HFF-Myc (cell line): ENCODE measurements at places on chromosomes 1 and 21.

- no peak for DNase-seq
Measured at GRCh38 chr1:180611016-180611930, 20.5 kb upstream of the XPR1 start.

DNA sequence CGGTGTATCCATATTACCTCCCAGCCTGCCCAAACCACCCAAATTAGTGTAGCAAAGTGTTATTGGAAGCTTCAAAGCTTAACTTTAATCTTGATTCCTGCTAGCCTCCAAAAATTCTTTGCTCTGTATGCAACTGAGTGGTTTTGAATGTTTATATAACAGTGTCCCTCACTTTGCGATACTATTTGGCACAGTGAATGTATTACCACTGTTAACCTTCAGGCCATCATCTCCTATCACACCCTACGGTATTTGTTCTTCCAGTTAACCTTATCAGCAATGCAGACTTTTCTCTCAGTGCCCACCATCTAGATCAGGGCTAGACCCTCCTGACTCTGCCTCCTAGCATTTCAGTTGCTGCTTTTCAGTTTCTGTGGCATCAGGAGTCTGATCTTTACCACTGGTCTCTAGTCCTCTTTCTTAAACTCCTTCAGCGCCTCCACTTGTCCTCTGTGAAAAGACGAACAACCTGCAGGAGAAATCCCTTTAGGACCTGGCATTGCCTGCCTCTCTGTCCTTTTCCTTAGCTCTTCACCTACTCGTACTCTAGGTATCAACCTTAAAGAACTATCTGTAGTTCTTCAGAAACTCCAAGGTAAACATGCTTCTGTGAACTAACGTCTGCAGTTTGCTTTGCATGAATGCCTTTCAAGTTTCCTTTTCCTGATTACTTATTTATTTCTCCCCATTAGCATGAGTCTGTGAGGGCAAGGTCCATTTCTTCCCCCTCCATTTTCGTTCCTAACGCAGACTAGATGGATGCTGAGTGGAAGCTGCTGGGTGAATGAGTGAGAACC is 71.7 kb downstream of the SNX7 start:
- no peak for DNase-seq

GRCh38 chr1:119929643-119930315 is 33.5 kb upstream of the ADAM30 start:
- DNase-seq: no peak

DNA sequence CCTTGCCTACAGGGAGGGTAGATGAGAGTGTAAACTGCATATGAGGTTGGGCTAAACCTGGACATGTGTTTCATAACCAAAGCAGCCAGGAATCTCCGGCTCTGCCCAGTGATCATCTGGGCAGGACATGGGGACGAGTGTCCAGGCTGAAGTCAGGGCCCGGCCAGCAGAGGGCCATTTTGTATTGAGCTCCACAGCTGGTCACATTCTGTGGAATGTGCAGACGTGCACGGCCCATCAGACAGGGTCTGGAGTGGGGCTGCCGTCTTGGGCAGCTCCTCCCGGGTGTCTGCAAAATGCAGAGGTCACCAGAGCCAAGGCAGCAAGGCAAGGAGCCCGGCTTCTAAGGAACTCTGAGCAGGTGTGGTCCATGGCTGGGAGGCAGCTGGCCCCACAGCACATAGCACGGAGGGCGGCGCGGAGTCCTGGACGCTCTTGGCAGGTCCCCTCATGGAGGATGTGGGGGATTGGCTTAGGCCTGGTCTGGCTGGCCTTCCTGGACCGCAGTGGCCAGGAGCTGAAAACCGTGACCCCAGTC is 6.2 kb downstream of the LRRC3 start:
- no peak for DNase-seq

DNA sequence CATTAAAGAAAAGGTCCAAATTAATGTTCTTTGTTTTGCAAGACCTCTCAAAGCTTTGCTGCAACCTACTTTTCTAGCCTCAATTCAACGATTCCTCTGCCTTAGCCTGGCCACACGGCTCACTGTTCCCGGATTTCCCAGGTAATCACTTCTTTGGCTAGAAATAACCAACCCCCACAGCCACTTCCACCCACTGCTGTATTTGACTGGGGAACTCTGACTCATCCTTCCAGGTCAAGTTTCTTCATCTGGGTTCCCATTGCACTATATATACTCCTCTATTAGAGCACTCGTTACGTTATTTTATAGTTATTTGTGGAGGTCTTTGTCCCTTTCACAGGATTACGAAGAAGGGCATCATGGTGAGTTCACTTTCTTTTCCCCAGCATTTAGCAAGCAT is 185.9 kb downstream of the CACNA1E start:
- no peak for DNase-seq

DNA sequence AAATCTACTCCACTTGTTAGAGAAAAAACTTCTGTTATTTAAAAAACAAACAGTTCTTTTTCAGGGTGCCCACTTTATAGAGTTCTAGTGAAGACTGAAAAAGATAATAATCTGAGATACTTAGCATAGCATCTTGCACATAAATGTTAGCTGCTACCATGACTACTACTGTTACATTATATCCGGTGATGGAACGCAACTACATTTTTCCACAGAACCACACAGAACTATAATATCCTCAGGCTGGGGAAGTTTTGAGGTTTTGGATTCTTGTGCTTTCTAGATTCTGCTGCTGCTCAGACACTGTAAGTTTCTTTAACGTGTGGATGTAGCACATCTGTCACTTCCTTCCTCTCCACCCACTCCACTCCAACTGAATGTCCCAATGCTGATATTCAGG is 110.3 kb downstream of the PTPN14 start:
- DNase-seq: no peak

- DNase-seq: peak; percentile 11
Measured at GRCh38 chr1:117657031-117657430, 51.2 kb downstream of the TENT5C start.

- no peak for DNase-seq
Measured at GRCh38 chr1:38332649-38333310, 286.2 kb upstream of the POU3F1 start.

GRCh38 chr1:171850651-171851350 is 9.5 kb downstream of the DNM3 start:
- DNase-seq: no peak

DNA sequence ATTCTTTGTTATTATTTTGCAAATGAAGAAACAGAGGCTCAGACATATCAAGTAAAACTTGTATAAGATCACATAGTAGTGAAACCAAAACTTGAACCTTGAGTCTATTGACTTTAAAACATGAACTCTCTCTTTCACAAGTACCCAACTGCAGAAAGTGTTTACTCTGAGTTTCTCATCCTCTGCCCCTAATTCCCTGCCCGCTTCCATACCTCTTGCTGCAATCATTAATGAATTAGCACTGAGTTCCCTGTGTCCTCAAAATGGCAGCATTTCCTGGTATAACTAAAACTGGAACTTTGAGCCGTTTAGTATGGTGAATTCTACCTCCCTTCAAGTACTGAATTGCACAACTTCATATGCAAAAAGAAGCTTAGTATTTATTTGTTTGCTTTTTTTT is 147.7 kb upstream of the DNAH14 start:
- no peak for DNase-seq

GRCh38 chr1:21921100-21921875 is 15.8 kb downstream of the HSPG2 start:
- DNase-seq: no peak

- no peak for DNase-seq
Measured at GRCh38 chr1:8247811-8248436, 70.0 kb upstream of the SLC45A1 start.

DNA sequence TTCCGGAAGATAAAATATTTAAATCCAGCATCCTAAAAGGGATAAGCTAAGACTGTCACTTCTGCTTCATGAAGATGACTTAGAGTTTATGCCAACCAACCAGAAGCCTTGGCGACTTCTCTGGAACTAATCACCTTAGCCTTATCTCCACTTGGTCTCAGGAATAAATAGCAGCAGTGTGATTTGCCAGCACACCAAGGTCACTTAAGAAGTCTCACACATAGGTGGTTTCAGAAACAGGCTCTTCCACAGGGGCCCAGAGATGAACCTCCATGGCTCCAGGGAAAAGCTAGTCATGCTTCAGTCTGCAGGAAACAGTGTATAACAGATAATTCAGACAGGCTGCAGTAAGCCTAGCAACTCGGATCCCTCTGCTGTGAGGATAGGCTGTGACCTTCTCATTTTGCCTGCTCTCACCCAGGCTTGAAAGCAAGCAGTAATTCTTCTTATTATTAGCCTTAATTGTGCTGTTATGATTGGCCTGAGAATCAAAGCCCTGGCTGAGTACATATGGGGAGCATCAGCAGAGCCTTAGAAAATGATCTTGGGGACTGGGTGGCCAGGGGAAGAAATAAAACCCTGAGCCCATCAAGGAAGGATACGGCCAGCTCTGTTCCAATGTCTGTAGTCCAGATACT is 84.7 kb downstream of the WLS start:
- DNase-seq: no peak

DNA sequence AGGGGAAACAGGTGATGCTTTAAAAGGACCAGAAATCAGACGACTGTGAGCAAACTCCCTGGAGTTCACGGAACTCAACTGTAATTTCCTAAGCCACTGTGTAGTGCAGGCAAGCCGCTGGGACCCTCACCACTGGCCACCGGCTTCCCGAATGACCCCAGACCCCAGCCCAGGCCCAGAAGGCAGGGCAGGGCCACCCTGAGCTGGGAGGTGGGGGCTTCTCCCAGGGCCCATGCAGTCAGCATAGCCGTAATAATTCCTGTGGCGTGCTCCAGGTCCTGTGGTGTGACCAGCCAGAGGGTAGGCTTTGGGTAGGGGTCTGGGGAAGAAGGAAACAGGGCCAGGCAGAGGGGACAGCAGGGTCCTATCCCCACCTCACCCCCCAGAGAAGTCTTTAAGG is 3.5 kb upstream of the ARF1 start:
- no peak for DNase-seq

DNA sequence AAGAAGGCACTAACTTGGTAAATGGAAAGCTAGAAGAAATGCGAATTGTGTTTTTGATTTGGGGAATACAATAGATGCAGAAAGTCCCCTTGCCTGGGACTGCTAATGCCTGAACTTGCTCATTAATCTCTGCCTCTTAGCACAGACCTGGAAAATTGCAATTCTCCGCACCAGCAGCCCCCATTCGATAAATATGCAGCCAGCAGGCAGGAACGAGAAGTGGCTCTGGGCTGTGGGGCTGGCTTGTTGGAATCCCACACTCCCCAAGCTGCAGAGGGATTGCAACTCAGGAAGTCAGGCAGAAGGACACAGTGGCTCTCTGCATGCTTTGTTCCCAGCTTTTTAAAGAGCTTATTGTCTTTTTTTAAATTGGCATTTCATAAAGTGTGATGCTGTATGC is 51.3 kb downstream of the PCP4 start:
- no peak for DNase-seq

DNA sequence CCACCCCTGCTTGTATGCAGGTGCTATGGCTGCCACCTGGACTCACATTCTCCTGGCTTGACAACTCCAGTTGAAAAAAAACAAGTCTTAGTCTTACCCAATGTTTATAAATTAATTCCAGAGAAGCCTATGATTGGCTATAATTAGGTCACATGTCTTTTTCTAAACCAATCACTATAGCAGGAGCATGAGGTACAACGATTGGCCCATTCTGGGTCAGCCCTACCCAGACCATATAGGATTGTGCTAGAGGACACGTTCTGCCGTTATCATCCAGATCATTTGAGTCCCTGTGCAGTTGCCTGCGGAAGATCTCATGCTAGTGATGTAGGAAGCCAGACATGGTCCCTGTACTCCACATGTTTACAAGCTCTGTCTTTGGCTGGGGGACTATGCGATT is 41.9 kb upstream of the PARP1 start:
- DNase-seq: no peak

DNA sequence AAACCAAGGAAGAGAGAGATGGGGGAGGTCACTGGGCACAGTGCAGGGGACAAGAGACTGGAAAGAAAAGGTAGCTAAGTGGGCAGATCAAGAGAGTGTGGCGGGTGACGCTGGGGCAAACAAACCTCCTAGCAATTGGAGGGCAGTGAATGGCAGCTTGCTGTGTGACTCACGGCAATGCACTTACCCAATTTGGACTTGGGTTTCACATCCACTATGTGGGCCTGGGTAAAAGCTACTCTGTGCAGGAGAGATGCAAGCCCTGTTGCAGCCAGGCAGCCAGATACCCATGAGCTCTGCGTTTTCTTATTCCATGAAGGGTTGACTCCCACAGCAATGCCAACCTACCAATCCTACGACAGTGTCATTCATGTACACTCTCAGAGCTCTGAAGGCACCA is 9.5 kb downstream of the PLXNA2 start:
- no peak for DNase-seq

- DNase-seq: no peak
Measured at GRCh38 chr1:27070390-27071048, 57.9 kb upstream of the TENT5B start.

GRCh38 chr1:2985694-2986548 is 35.3 kb upstream of the ACTRT2 start:
- DNase-seq: no peak

- DNase-seq: no peak
Measured at GRCh38 chr1:38231941-38232340, 185.3 kb upstream of the POU3F1 start.

DNA sequence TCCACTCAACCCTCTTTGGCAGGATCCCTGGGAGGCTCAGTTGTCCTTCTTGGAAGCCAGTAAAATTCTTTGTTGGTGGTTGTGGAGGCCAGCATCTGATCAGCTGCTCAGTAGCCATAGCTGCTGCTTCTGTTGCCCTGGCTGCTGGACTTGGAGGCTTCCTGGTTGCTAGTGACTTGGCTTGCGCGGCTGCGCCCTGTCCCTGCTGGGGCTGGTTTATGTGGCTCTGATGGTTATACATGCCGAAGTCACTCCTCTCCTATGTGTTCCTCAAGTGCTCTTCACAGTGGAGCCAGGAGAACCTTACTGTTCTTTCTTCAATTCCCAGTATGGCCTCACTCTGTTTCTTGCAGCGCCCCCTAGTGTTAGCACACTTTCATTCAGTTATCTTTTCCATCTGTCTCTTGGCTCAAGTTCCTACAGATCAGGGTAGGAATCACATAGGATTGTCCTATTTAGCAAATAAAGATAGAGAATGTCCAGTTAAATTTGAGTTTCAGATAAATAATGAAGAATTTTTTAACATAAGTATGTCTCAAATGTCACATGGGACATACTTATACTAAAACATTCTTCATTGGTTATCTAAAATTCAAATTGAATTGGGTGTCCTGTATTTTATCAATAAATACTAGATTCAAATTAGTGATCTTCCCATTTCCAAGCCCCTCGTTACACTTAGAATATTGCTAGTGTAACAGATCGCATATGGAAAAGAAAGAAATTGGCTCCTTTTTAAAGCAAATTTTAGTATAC is 176.5 kb downstream of the TGFB2 start:
- peak; percentile 31 for DNase-seq
